ENCODE measurements at places on chromosomes 16 and 17.

GRCh38 chr16:69496376-69496775 lies 69.4 kb upstream of the NFAT5 start:
- DNase-seq = no peak

GRCh38 chr16:75305364-75306098 lies 54.1 kb upstream of the BCAR1 start:
- DNase-seq = peak; percentile 90

DNA sequence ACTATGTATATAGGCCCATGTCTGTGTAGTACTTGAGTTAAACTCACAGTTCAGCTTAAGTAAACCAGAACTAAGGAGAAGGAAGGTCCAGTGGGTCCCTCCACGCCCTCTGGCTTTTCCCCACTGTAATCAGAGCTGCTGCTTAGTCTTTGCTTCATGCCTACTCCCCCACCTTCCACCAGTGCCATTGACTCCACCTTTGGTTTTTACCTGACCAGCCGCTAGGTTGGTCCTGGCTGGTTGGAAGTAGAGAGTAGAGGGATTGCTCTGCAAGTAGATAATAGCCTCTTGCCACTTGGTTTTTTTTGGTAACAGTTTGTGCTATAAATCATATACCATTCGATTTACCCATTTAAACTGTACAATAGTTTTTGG lies 22.8 kb upstream of the PHKG2 start:
- DNase-seq = no peak

DNA sequence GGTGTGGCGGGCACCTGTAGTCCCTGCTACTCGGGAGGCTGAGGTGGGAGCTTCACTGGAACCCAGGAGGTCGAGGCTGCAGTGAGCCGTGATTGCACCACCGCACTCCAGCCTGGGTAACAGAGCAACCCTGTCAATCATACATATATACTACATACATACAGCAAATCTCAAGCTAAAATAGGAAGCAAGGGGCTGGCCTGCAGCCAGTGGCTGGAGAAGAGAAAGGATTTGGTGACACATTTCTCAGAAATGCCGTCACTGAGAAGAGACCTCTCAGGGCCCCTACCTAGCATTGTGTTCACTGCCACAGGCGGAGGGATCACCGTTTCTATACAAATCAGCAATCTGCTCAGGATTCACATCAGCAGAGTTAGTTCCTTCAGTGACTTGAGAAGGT lies 16.9 kb downstream of the NARF start:
- DNase-seq = no peak

GRCh38 chr17:78428836-78429617 lies 50.6 kb downstream of the PGS1 start:
- DNase-seq = no peak
